ENCODE measurements at places on chromosomes 6 and 20. TPM values are rescaled to one million over a fixed set of nuclear protein-coding genes. Genes with fewer than 3 reads are reported as not detected.

DNA sequence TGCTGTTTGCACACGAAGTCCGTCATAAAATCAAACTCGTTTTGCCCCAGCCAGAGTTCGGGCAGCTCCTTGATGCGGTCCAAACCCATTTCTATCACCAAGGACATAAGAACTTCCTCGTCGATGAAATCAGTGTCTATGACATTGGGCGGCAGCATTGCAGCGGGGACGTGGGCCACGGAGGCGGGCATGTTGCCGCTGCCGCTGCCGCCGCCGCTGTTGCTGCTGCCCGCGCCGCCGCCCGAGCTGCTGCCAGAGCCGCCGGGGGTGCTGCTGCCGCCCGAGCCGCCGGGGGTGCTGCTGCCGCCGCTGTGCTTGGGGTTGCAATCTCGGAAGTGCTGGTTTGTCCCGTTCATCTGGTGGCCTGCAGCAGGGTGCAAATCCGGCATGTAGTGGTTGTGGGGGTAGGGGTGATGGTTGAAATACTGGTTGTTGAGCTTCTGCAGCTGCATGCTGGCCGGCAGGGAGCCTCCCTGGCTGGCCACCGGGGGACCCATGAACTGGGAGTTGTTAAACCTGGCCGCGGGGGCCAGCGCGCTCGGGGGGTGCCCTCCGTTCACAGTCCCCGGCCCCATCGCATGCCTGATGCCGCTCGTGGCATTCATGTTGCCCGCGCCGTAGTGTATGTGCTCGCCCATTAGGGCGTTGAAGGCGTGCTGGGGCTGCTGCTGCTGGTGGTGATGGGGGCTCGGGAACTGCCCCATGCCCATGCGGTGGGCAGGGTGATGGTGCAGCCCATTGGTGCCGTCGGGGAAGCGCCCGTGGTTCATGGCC, 1.1 kb downstream of the CITED2 start:
- peak; percentile 35 for DNase-seq
- peaks cover 26% of the 10 kb centered on the region for H3K36me3 ChIP-seq
- peak overlapping the region; percentile 97 for H3K27ac ChIP-seq
- H3K27me3 ChIP-seq, result no peaks in the 10 kb centered on the region
- peak overlapping the region; percentile 83 for H3K4me3 ChIP-seq

GRCh38 chr6:170365593-170365992, 59.0 kb downstream of the FAM120B start:
- DNase-seq, result no peak
- H3K27me3 ChIP-seq, result no peaks in the 10 kb centered on the region

GRCh38 chr6:34616227-34616585, 60.1 kb upstream of the SPDEF start:
- peak overlapping the region; percentile 67 for H3K27ac ChIP-seq
- no peak for DNase-seq
- H3K4me1 ChIP-seq, result peaks cover 41% of the 10 kb centered on the region
- H3K4me3 ChIP-seq, result no peak overlapping the region
- H3K36me3 ChIP-seq, result peaks cover 34% of the 10 kb centered on the region

DNA sequence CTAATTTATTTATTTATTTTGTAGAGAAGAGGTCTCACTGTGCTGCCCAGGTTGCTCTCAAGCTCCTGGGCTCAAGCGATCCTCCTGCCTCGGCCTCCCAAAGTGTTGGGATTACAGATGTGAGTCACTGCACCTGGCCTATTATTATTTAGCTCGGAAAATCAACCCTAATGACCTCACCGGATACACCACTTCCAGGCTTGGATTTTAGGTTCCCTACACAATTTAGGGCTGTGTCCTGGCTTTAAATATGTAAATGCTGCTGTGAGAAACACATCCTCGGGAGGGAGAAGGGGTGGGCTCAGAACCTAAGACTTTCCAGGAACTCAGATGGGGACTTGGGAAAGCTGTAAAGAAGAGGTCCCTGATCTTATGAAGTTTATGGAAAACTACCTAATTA, 51.0 kb upstream of the SLC32A1 start:
- no peak for DNase-seq
- peak overlapping the region; percentile 64 for H3K4me3 ChIP-seq
- H3K27me3 ChIP-seq, result no peaks in the 10 kb centered on the region

- peaks cover 2% of the 10 kb centered on the region for H3K4me1 ChIP-seq
- no peaks in the 10 kb centered on the region for H3K27me3 ChIP-seq
- no peak overlapping the region for H3K27ac ChIP-seq
Measured at GRCh38 chr6:17741507-17741906, 34.8 kb upstream of the NUP153 start.

- no peak overlapping the region for H3K4me3 ChIP-seq
- H3K4me1 ChIP-seq, result peaks cover 16% of the 10 kb centered on the region
- H3K36me3 ChIP-seq, result no peaks in the 10 kb centered on the region
- peak; percentile 53 for DNase-seq
Measured at GRCh38 chr20:17898548-17898994, 70.0 kb downstream of the SNX5 start.

DNA sequence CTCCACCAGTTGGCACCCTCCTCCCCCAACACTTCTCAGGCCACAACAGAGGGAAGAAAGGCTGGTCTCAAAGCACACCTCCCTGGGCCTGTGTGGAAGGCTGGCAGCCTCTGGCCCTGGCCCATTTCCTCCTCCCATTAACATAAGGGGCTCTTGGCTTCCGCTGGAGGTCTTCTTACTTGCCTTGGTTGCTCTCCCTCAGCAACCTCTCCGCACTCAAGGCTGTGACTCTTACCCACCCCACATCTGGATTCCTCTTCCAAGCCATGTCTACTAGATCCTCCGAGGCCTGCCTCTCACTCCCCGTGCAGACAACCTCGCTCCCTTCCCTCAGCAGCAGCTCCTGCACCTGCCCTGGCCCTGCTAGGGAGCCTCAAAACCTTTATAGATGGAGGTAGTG, 112.2 kb upstream of the PRND start:
- H3K4me1 ChIP-seq, result no peaks in the 10 kb centered on the region
- no peak overlapping the region for H3K4me3 ChIP-seq
- H3K36me3 ChIP-seq, result no peaks in the 10 kb centered on the region
- no peak overlapping the region for H3K27ac ChIP-seq
- H3K27me3 ChIP-seq, result no peaks in the 10 kb centered on the region

- no peak overlapping the region for H3K4me3 ChIP-seq
- peaks cover 42% of the 10 kb centered on the region for H3K27me3 ChIP-seq
- no peaks in the 10 kb centered on the region for H3K36me3 ChIP-seq
- no peak overlapping the region for H3K27ac ChIP-seq
Measured at GRCh38 chr6:43258180-43258579, 14.9 kb downstream of the TTBK1 start.

DNA sequence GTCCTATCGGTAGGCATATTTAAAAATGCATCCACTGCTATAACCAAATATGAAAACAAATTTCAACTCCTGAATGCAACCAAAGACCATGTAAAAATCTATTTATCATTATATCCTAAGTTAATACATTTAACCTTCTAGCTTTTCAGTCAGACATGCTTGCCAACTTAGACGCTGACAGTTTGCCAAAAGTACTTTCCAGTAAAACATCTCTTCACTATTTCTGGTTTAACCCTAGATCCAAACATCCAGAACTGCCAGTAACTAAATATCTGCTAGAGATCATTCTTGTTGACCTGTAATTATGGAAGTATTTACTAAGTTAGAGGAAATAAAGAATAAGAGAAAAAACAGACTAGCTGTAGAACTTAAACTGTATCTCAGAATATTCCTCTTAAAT, 210.2 kb upstream of the THEMIS start:
- no peak overlapping the region for H3K4me3 ChIP-seq
- H3K27ac ChIP-seq, result no peak overlapping the region
- H3K4me1 ChIP-seq, result no peaks in the 10 kb centered on the region
- no peaks in the 10 kb centered on the region for H3K36me3 ChIP-seq
- no peak for DNase-seq

DNA sequence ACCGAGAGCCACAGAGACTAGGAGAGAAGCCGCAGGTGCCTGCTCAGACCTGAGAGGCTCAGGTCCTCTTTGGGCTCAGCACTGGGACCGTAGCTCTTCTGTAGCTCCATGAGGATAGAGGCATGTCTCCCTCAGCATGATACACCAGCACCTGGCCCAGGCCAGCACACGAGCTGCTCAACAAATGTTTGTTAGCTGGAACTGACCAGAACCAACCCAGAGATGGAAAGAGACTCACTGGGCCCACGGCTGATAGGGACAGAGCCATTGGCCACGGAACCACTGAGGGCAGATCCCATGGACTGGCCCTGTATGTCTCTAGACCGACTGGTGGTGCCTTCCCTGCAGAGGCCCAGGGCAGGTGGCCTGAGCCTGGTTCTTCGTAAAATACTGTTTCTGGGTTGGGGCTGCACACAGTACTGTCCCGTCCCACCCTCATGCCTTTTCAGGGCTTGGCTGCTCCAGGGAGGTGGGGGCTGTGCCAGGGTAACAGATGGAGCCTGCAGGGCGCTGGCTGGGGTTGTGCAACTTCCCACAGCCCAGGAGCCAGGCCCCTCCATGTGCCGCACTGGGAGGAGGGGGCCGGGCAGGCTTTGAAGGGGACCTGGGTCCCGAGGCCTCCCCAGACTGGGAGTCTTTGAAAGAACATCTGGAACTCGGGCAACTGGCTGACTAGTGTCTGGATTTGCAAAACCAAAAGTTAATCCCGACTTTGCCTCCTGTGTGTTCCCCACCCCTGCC, 5.2 kb downstream of the C20orf204 start:
- no peak overlapping the region for H3K4me3 ChIP-seq
- H3K27ac ChIP-seq, result no peak overlapping the region
- peaks cover 49% of the 10 kb centered on the region for H3K4me1 ChIP-seq
- no peaks in the 10 kb centered on the region for H3K27me3 ChIP-seq
- no peaks in the 10 kb centered on the region for H3K36me3 ChIP-seq

DNA sequence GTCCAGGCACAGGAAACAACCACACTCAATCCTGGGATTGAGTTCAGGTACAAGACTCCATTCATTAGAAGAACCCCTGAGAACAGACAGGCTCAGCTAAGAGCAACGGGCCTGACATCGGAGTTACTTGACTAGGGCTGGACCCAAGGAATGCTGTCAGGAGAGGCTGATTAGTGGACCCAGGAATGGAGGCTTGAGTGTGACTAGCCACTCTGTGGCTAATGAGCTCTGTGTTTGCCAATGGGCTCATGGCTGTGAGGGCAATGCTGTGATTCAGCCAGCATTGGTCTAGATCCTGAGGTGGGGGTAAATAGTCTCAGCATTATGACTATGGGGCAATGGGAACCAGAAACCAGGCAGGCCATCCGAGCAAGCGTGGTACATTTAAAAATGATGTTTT, 71.8 kb downstream of the RIOK1 start:
- no peak for DNase-seq
- H3K4me1 ChIP-seq, result no peaks in the 10 kb centered on the region
- no peak overlapping the region for H3K27ac ChIP-seq
- H3K4me3 ChIP-seq, result no peak overlapping the region
- H3K36me3 ChIP-seq, result no peaks in the 10 kb centered on the region

DNA sequence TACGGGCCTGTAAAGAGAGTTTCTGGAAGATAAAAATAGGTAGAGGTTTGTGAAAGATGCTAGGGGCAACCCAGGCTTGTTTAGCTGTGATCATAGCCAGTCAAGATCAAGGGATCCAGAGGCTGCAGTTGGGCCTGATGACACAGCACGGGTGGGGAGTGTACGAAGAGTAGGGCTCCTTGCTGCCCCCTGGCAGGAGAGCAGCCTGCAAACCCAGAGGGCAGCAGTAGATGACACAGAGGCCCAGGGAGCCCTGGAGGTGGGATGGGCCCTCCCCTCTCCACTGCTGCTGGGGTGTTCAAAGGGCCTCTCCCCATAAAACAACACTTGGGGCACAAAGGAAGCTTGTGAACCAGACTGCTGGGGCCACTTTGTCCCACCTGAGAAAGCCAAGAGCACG, 47.2 kb downstream of the VEGFA start:
- peak; percentile 74 for DNase-seq
- H3K4me3 ChIP-seq, result no peak overlapping the region
- no peaks in the 10 kb centered on the region for H3K36me3 ChIP-seq
- H3K4me1 ChIP-seq, result no peaks in the 10 kb centered on the region
- H3K27ac ChIP-seq, result no peak overlapping the region
- H3K27me3 ChIP-seq, result no peaks in the 10 kb centered on the region

GRCh38 chr6:13604135-13604534, 11.0 kb upstream of the NOL7 start:
- no peak overlapping the region for H3K4me3 ChIP-seq
- peaks cover 2% of the 10 kb centered on the region for H3K4me1 ChIP-seq
- no peaks in the 10 kb centered on the region for H3K27me3 ChIP-seq

GRCh38 chr6:7045331-7045730, 62.4 kb upstream of the RREB1 start:
- DNase-seq, result no peak
- H3K27ac ChIP-seq, result no peak overlapping the region
- no peaks in the 10 kb centered on the region for H3K27me3 ChIP-seq

DNA sequence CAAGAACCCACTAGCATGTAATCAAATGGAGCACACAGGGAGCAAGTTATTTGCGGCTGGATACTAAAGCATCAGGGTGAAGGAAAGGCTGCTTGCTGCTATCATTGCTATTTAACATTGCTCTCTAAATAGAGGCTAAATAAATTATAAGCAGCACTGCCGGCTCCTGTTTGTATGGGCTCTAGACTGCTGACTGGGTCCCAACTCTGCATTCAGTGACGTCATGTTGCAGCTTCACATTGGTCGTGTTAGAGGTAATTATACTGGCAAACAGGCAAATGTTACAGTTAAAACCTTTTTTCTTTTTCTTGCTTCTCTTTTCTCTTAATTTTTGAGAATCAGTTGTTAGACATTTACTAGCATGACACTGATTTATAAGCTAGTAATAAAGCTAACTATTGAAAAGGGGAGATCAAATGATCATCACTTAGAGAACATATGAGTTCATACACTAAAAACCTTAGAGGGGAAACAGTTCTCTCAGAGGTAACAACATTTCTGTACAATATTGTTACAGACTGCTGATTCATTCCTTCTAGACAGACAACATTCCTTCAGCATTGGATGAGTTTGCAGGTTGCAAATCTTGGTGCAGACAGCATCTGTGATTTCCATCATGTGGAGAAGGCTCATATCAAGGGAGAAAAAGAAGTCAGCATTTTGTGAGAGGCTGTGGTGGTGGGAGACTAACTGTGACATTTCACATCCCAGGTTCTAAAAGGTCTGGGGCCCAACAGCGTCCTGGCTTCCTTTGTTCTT, 15.9 kb downstream of the RFPL4B start:
- no peaks in the 10 kb centered on the region for H3K36me3 ChIP-seq
- H3K4me3 ChIP-seq, result no peak overlapping the region
- H3K4me1 ChIP-seq, result no peaks in the 10 kb centered on the region

GRCh38 chr6:151661928-151662327, 145.6 kb upstream of the ESR1 start:
- H3K4me3 ChIP-seq, result no peak overlapping the region
- no peaks in the 10 kb centered on the region for H3K4me1 ChIP-seq
- H3K27ac ChIP-seq, result no peak overlapping the region
- no peak for DNase-seq
- no peaks in the 10 kb centered on the region for H3K36me3 ChIP-seq

BPI gene
- not detected for total RNA-seq

ACSS1 gene
- 0.67 TPM for total RNA-seq

WFDC10B gene
- not detected for total RNA-seq

MEP1A gene
- total RNA-seq, result not detected

PTCRA gene
- total RNA-seq, result not detected

SLC22A2 gene
- total RNA-seq, result not detected

COL10A1 gene
- total RNA-seq, result not detected

LPIN3 gene
- total RNA-seq, result 7.9 TPM

FAM209B gene
- not detected for total RNA-seq

DPPA5 gene
- total RNA-seq, result not detected

MYLK4 gene
- total RNA-seq, result 0.02 TPM

PTK6 gene
- not detected for total RNA-seq

RAB22A gene
- total RNA-seq, result 6.7 TPM

BIRC7 gene
- total RNA-seq, result 0.18 TPM

MAS1 gene
- not detected for total RNA-seq

Measured in K562 (cell line).